Endothelial cell (in vitro differentiated cells): ENCODE measurements at places on chromosomes 6 and 20. TPM values are rescaled to one million over a fixed set of nuclear protein-coding genes. Genes with fewer than 3 reads are reported as not detected.

- no peak for DNase-seq
Observed at GRCh38 chr20:19849341-19850197, 91.5 kb downstream of the RIN2 start.

- DNase-seq = no peak
Observed at GRCh38 chr20:2217857-2218539, 77.8 kb upstream of the TGM3 start.

DNA sequence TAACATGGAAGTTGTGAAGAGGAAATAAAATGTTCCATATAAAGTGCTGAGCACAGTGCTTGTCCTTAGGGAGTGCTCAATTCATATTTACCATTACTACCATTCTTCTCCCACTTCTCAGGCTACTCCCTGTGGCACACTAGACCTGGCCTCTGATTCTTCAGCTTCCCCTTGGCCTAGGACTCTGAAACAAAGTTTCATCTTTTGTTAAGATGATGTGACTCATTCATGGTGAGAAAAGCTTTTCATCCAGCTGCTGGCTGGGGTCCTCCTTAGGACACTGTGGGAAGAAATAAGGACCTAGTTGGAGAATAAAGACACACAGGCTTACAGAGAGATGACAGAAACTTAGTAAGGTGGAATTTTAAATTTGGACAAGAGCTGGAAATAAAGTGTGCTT is 314.8 kb downstream of the CDC5L start:
- no peak for DNase-seq

DNA sequence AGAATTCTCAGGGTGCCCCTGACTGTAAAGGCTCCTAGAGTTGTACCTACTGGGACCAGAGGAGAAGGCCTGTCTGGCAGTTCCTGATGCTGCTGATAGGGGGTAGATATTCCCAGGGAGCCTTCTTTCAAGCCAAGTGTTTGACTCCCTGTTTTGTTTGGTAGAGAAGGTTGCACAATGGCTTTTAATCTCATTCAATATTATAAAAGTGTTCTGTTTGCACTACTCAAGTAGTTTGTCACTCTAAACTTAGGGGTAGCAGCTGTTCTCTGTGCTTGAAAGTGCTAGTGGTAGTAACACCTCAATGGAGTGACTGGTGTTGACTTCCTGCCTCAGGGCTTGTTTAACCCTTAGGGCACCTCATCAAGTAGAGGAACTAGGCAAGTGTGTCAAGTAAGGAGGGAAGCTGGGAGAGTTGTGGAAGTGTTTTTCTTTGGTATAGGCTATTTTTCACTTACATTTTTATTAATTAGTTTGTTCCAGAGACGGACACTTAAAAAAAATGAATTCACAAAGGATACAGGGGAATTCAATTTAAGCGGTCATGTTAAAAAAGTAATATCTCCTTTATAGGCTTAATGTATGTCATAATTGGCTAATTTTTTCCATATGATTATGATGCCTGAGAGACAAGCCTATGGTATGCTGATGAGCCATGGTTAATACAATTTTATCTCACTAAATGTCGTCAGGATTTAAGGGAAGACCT is 38.1 kb downstream of the BICRAL start:
- no peak for DNase-seq

Gene PTPRK
- total RNA-seq = 47.3 TPM

Gene PDE10A
- total RNA-seq = 11.5 TPM

Gene ARHGAP18
- 102 TPM for total RNA-seq

Gene DOP1A
- 20.0 TPM for total RNA-seq
